ENCODE measurements at places on chromosomes 2 and 18.

GRCh38 chr2:55861733-55862132 lies 61.8 kb downstream of the EFEMP1 start:
- no peak for DNase-seq

DNA sequence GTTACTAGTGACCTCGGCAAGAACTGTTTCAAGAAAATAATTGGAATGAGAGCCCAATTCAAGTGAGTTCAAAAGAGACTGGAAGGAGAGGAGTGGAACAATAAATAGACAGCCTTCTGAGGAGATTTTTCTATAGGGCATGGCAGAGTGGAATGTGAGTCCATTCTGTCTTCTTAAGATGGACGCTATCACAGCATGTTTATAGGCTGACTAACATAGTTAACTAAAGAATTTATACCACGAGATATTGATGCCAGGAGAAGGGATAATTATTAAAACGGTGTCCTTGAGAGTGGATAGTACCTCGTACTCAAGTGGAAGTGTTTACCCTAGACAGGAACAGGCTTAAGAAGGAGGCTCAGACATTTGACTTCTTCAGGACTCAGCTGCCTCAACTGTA lies 143.5 kb upstream of the RBBP8 start:
- DNase-seq, result no peak

DNA sequence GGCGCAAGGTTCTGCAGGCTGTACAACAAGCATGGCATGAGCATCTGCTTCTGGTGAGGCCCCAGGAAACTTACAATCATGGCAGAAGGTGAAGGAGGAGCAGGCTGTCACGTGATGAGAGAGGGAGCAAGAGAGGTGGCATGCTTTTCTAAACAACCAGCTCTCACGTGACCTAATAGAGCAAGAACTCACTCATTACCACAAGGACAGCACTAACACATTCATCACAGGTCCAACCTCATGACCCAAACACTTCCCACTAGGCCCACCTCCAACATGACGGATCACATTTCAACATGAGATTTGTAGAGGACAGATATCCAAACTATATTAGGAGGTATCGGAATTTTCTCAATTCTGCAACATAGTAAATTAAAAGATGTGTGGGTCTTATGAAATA lies 108.8 kb upstream of the DLX2 start:
- DNase-seq, result no peak

- DNase-seq, result no peak
Measured at GRCh38 chr2:159879051-159879604, 81.1 kb upstream of the CD302 start.

DNA sequence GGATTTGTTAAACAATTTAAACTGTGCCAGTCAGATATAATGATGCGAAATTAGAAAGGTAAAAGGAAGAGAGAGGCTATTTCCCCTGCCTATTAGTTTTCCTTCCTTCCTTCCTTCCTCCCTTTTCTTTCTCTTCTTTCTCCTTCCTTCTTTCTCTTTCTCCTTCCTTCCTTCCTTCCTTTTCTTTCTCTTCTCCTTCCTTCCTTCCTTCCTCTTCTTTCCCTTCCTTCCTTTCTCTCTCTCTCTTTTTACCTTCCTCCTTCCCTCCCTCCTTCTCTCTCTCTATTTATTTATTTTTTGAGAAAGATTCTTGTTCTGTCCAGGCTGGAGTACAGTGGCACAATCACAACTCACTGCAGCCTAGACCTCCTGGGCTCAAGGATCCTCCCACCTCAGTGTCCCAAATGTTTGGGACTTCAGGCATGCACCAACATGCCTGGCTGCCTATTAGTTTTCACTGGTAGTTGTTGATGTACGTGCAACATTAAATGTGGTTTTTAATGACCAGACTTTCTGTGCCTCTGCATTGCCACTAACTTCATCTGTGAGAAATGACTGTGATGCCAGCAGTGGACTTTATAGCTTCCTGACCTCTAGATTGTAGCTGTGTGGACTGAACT lies 48.7 kb upstream of the NFE2L2 start:
- no peak for DNase-seq

- DNase-seq, result no peak
Measured at GRCh38 chr18:8996771-8997432, 105.6 kb upstream of the NDUFV2 start.

- DNase-seq, result no peak
Measured at GRCh38 chr2:187013058-187013457, 164.1 kb upstream of the ZSWIM2 start.

- DNase-seq, result no peak
Measured at GRCh38 chr2:41928526-41928925, 119.3 kb upstream of the PKDCC start.

- DNase-seq, result no peak
Measured at GRCh38 chr2:169007941-169008340, 23.2 kb downstream of the ABCB11 start.

DNA sequence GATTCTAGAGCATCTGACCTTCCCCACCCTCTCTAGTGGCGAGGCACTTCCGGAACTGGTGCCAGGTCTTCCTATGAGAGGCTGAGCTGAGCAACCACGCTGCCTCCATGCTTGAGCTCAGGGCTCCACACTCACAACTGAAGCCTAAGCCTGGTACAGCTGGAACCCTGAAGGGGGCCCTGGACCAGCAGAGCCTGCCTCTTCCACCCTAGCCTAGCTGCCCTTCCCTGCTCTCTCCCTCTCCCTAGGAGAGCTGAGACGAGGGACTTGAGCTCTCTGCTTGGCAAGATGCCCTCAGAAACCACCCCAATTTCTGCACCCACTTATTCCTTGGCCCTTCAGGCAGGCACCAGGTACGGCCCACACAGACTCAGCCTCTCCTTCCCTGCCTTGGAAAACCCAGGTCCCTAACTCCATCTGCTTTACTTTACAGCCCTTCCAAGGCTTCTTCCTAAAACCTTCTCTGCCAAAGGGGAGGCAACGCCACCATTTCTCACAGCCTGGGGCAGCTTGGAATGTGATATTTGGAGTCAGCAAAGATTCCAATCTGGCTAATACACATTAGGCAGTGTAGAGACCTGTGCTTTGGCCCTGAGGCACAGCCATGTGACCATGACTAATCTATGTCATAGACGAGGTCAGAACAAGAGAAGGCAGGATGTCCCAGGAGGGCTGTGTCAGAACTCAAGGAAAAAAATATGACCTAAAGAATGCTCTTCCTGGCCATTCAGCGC lies 18.8 kb downstream of the COX7A2L start:
- DNase-seq, result no peak

DNA sequence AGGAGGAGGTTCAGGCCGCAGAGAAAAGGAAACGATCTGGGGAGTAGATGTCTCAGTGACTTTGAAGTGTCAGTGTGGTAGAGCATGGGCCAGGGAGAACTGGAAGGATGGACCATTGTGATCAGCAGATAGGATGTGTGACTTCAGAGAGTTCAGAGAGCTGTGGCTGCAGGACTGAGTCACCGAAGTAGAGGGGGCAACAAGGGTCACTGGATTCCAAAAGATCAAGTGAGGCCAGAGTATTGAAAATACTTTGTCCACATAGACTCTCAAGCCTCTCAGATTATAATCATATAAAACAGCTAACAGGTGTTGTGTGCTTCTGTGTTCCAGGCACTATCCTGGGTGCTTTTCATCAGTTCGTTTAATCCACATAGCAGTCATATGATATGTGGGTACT lies 99.4 kb downstream of the CRIM1 start:
- no peak for DNase-seq

DNA sequence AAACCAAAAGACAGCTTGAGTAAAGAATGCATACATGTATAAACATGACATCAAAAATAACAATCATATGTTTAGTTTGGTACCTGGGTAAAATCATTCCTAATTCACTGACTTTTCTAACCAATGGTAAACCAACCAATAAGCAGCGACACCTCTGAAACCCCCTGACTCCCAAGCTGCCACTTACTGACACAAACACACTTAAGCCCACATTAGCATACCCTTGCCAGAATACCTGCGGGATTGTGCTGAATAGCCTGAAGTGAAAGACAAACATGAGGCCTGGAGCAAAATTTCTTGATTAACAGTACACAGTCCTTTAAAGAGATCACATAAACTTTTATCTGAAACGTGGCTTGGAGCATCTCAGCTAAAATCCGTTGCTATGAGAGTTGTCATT lies 902.9 kb downstream of the TMEM182 start:
- DNase-seq, result no peak

DNA sequence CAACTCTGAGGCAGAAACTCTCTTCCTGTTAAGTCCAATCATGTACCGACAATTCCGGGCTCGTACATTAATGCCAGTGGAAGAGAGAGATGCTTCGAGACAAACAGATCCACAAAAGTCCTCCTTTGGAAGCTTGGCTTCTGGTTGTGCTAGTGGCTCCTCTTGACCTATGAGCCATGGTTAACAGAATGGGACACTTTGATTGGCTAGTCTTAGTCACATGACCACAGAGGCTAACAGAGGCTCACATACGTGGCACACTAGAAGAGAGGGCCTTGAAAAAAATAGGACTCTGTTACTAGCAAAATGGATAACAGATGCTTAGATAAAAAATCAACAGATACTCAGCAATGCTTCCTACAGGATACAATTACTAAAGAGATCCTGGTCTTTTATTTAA lies 1211.9 kb upstream of the GYPC start:
- DNase-seq, result no peak

DNA sequence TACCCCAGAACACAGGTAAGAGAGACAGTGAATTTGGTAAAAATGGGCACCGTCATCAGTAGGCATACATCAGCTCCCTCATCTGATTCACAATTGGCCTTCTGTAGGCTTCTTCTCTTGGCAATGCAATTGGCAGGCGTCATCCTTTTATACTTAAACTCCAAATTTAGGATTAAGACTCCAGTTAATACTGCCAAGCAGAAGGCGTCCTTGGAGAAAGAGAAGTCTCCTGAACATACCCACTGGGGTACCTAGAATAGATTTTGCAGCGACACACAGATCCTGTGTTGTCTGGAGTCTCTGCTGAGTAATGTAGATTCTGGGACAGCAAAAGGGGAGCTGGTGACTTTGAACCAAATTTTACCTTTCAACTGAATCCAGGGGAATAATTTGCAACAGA lies 592 bp upstream of the METAP1D start:
- no peak for DNase-seq

DNA sequence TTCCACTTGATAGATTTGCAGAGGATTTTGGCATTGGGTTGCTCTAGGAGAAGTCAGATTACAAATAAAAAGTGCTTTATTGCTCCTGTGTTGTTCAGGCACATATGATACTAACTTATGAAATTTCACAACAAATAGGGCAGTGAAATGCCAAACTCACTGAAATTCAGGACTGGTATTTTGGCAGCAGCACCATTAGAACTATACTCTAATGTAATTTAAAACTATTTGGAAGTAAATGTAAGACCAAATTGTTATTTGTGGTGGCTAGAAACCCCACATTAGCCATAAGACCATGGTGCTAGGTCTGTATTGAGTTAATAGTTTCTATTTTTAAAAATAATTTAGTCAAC lies 57.2 kb downstream of the SPTBN1 start:
- DNase-seq, result no peak

DNA sequence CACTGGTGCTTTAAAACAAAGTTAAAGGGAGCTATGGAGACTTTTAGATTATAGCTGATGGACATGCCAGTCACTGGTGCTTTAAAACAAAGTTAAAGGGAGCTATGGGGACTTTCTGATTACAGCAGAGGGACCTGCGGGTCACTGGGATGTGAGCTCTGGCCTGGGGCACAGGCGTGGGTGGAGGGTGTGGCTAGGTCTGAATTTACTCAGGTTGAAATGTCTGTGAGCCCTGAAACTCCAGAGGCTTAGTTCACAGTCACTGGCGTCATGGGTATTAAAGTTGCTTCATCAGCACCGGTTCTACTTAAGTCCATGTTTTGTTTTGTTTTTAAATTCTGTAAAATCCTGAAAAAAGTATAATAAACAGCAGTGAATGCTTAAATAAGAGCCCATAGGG lies 49.0 kb upstream of the TMEM18 start:
- DNase-seq, result no peak

- no peak for DNase-seq
Measured at GRCh38 chr2:121360566-121361300, 75.7 kb upstream of the TFCP2L1 start.

DNA sequence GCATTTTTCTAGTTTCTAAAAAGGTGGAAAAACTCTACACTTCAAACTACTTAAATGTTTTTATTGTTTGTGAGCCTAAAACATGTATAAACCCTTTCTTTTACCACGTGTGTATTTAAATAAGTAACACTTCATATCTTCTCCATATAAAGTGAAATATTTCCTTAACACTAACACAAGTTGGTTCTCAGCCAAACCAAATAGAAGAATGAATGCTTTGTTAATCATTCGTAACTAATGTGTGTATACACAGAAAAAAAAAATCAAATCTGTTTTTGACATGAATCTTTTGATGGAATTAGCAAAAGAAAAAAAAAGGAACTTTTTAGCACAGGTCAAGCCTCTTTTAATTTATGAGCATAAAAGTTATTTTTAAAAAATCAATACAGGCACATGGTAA lies 89.3 kb downstream of the EHBP1 start:
- no peak for DNase-seq

DNA sequence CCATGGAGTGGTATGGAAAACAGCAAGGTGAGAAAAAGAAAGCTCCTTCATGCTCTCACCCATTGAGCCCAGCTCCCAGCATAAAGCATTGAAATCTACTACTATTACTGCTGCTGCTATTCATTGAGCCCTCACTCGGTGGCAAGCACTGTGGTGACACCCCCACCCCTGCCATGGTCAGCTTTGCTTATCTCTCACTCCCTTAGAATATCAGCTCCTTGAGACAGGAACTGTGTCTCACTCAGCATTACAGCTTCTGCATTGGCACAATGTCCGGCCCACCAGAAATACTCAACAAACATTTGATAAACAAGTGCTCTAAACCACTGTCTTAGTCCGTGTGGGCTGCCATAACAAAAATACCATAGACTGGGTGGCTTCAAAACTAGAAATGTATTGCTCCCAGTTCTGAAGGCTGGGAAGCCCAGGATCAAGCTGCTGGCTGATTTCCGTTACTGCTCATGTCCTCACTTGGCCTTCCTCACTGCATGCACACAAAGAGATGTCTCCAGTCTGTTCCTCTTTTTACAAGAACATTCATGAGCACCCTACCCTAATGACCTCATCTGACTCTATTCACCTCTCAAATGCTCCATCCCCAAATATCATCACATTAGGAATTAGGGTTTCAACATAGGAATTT lies 116.3 kb downstream of the ZBTB7C start:
- no peak for DNase-seq

DNA sequence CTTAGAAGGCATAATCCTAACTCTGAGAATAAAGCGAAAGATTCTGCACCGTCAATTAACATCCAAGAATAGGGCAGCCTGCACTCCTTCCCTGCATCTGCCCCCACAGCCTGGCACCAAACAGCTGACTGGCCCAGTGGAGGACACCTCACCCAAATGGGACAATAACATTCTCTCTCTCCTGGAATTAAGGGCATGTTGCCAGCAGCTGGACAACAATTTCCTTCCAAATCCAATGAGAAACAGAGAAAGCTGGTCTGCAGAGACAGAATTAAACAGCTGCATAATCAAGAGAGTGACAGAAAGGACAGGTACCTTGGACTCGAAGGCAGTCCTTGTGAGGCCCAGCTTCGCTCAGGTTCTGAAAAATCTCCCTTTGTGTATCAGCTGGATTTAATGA lies 15.0 kb downstream of the COX7A2L start:
- no peak for DNase-seq

GRCh38 chr2:83665894-83666293 lies 793.2 kb downstream of the SUCLG1 start:
- DNase-seq, result no peak

GRCh38 chr2:168939061-168939460 lies 38.0 kb downstream of the G6PC2 start:
- DNase-seq, result no peak

- no peak for DNase-seq
Measured at GRCh38 chr2:48048476-48049171, 142.3 kb upstream of the FBXO11 start.
